NCI-H1105 treated with DMSO at 0.1 percent for 48 hours (cell line): ENCODE measurements at places on chromosomes 16 and 17.
A peak's percentile ranks its signal among the peaks of the same experiment; 100 is the strongest.

- no peak for DNase-seq
Measured at GRCh38 chr16:49528060-49528865, 154.7 kb downstream of the C16orf78 start.

- DNase-seq, result no peak
Measured at GRCh38 chr17:54117452-54117851, 294.7 kb downstream of the KIF2B start.

- no peak for DNase-seq
Measured at GRCh38 chr17:64315032-64315490, 52.0 kb upstream of the TEX2 start.

DNA sequence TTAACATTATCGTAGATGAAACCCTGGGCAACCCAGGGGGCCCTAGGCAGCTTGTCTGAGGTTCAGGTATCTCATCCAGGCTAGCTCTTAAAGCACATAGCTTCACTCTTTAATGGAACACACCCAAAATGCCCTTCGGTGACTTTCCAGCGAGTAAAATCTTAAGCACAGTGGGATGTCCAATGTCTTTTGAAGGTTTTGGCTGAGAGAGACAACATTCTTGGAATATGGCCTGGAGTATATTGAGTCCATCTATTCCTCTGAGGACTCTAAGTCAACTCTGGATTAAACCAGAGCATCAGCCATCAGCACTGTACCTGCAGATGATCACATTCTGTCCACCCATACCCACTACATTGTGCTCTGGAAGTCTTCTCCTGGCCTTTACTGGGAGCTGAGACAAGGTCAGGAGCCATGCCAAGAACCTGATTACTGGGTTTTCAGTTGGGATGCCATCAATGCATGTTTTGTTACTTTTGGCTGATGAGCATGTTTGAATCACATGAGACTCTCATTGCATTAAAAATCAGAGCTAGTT, 63.4 kb upstream of the CDH11 start:
- DNase-seq, result no peak

GRCh38 chr16:31710134-31710533, 163.5 kb upstream of the ZNF267 start:
- no peak for DNase-seq

DNA sequence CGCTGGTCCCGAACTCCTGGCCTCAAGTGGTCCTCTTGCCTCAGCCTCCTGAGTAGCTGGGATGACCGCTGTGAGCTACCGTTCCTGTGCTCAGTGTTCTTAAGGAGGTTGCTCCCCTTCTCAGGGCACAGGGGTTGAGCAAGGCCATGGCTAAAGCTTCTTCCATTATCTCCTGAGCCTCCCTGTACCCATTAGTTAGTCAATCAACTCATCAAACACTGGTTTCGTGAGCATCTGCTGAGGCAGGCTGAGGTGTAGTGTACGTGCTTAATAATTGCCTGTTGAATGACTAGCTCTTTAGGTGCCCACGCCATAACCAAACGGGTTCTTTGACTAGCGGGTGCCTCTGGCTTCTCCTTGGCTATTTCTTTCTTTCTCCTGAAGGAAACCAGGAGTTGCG, 11.7 kb downstream of the SGCA start:
- no peak for DNase-seq

GRCh38 chr17:45426561-45426960, 6.1 kb downstream of the ARHGAP27 start:
- no peak for DNase-seq

DNA sequence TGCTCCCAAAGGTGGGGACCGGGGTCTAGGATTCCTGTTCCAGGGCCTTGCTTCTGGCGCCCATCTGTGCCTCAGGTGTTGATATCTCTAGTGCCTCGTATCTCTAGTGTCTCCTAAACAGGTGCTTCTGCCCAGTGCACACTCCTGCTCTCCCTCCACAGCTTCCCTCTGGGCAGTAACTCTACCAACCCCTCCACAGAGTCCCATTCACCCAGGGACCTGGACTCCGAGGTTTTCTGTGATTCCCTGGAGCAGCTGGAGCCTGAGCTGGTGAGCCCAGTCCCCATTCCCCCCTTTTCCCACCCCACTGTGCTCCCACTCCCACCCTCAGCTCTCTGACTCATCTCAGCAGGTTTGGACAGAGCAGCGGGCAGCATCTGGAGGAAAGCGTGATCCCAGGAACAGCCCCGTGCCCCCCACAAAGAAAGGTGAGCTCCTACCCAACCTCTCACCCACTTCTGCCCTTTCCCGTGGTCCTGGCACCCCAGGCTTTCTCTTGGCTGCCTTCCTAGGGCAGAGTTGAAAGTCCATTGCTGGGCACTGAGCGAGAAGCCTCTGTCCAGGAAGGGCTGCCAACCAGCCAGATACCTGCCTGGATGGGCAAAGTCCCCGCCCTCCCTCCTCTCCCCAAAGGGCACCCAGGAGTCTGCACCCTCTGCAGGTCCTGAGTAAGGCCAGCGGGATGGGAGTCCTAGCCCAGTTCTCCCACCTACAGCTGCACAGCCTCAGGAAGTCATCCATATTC, 2.2 kb downstream of the ACBD4 start:
- no peak for DNase-seq

GRCh38 chr16:89983536-89983935, 35.0 kb downstream of the DEF8 start:
- no peak for DNase-seq

- no peak for DNase-seq
Measured at GRCh38 chr16:48511071-48511540, 98.9 kb downstream of the N4BP1 start.

DNA sequence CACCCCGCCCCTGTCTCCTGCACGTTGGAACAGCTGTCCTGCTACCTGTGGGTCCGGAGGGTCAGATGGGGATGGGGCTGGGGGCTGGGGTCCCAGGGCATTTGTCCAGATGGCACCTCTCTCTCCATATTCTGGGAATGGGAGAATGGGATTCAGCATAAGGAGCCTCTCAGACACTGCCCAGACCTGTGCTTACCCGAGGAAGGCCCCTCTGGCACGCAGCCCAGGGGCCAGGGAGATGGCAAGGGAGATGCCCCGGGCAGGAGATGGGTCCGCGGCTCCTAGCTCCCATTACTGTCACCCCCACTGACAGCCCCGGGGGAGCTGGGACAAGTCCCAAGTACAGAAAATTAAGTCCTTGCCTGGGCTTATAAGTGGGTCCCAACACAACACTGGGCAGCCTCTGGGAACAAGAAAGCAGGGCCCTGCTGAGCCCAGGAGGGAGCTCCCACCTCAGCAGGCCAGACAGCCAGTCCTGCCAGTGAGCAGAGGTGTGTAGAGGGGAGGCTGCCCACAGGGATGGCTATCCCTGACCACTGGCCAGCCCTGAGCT, 1.8 kb downstream of the VASN start:
- peak; percentile 45 for DNase-seq

DNA sequence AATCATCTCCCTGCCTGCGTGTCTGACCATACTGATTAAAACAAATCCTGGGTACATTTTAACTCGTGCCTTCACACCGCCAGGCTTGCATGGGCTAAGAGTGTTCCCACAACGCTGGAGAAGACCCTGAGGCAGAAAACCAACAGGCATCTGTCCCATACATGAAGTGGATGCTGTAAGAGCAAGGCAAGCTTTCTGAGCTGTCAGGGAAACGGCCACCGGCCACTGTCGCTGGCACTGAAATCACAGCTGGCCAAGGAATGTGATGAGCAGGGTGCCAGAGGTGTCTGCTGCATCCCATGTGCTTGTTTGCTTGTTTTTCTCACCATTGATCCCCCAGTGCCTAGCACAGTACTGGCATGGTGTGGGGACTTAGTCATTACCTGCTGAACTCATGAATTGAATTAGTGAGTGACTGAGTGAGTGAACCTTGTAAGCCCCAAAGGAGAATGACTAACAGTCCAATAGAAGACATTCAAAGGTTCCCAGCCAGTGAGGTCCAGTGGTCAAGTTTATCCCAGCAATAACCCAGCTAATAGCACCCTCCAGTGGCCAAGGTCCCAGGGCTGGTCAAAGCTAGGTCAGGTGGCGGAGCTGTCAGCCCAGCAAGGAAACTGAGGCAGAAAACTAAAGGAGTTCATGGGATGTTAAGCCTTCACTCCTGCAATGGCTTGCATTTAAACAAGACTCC, 92.7 kb upstream of the CDH5 start:
- DNase-seq, result no peak

DNA sequence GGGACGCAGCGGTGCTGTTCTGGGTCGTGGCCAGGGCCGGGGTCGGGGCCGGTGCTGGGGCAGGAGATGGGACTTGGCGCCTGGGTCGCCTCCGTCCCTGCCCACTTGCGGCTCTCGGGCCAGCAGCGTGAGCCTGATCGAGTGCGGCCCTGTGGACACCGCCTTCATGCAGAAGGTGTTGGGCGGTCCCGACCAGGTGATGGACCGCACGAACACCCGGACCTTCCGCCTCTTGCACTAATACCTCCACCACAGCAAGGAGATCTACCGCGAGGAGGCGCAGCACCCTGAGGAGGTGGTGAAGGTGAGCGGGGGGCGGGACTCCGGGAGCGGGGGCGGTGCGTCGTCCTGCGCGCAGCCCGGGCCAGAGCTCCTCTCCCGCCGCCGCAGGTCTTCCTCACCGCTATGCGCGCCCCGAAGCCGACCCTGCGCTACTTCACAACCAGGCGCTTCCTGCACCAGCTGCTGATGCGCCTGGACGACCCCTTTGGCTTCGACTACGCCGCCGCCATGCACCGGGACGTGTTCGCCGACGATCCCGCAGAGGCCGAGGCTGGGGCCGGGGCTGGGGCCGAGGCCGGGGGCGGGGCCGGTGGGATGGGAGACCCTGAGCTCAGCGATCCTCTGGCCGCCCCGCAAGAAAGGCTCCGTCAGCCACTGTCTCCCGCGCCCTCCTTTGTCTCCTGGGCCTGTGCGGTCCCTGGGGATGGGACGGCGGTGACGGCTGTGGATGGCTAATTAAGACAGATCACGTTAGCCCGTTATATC, 4.5 kb upstream of the HSD17B1 start:
- DNase-seq, result peak; percentile 72

DNA sequence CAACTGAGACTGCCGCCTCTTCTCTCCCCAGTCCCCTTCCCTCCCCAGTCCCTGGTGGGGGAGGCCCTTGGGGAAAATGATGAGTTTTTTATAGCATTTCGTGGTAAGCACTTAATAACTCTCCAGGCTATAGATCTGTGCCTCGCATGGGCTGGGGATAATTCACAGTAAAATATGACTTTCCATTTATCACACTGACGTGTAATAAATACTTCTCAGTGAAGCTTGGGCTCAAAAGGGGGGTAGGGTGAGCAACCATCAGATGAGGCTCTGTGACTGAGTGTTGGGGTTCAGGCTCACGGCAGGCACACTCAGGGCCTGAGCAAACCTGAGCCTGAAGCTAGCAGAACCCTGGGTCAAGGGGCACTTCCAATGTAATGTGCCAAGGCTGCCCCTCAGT, 101.6 kb downstream of the CCT6B start:
- no peak for DNase-seq

DNA sequence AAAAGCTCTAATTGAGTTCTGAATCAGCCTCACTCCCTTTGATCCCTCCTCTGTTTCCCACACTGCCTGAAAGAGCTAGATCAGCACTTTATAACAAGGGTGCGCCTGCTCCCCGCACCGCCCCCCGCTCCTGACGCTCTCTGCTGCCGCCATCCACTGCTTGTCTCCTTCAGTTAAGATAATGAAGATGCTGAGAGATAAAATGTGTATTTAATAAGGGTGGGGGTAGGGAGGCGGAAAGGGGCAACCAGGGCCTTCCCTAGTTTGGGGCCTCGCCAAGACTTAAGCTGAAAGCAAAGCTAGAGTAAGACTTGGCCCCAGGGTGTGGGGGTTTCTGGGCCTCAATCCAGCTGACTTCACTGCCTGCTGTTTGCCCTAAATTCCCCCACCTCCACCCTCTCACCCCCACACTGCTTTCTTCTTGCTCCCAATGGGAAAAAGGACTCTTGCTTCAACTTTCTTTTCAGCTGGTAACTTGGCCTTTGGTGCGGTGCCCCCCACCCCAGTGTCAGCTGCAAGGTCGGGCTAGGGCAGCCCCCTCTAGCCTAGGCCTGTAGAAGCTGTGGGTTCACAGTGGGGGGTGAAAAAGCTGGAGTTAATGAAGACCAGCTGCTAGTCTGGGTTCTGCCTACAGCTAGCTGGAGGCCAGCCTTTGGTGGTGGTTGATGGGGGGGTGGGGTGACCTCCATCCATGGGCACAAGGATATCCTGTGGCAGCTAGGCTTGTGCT, 1.8 kb upstream of the RARA start:
- peak; percentile 66 for DNase-seq

DNA sequence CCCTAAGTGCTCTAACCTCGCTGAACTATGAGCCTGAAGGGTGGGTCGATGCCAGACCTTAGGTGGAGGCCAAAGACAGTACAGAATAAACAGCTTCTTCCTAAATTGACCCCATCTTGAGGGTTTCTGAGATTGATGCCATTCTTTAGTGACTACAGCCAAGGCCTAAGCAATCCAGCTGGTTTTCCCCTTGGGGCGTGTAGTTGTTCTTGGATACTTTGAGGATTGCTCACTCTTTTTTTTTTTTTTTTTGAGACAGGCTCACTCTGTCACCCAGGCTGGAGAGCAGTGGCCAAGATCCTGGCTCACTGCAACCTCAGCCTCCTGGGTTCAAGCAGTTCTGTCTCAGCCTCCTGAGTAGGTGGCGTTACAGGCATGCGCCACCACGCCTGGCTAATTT, 2.0 kb downstream of the OVCA2 start:
- DNase-seq, result no peak

DNA sequence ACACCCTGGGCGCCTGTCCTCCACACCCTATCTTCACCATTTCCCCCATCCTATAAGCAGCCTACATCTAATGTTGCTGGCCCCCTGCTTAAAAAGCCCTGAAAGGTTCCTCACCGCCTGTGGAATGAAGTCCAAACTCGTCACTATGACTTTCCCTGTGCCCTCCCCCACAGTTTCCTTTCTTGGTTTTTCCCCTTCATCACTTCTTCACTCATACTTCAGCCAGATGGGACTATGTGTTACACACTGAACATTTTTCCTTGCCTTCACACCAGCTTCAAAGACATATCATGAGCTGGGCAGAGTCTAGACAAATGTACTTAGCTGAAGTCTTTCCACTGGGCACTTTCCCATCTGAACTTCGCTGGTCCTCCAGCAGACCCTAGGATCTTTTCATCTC, 1.5 kb upstream of the MARCHF10 start:
- no peak for DNase-seq

GRCh38 chr17:45123930-45124796, 8.2 kb downstream of the PLCD3 start:
- DNase-seq, result no peak

- DNase-seq, result no peak
Measured at GRCh38 chr17:71725811-71726210, 395.0 kb upstream of the SOX9 start.

DNA sequence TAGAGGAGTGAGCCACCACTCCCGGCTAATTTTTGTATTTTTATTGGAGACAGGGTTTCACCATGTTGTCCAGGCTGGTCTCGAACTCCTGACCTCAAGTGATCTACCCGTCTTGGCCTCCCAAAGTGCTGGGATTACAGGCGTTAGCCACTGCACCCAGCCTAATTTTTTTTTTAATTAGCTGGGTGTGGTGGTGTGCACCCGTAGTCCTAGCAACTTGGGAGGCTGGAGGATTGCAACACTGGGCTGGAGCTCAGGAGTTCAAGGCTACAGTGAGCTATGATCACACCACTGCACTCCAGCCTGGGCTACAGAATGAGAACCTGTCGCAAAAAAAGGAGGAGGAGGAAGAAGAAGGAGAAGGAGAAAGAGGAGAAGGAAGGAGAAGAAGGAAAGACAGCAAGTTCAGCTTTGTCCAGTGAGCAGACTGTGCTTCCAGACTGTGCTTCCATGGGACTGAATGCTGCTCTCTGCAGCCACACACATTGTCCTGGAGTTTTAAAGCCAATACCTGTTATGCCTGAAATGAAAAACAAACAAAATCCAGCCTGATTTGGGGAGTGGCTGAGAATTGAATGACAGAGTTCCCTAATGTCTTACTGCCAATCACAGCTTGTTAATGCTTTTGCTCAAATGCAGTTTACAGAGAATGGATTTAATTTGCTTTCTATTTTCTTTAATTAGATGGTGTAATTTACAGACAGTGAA, 2.8 kb upstream of the TNFRSF13B start:
- no peak for DNase-seq
